Progenitor cell of endocrine pancreas (in vitro differentiated cells): ENCODE measurements at places on chromosomes 12 and 14. TPM values are rescaled to one million over a fixed set of nuclear protein-coding genes. Genes with fewer than 3 reads are reported as not detected.

The NUAK1 gene
- total RNA-seq, result 7.6 and 9.7 TPM in 2 replicates

The TSPAN11 gene
- total RNA-seq, result 17.5 and 24.1 TPM in 2 replicates

The SETD1B gene
- total RNA-seq, result 27.2 and 28.6 TPM in 2 replicates

The LRRC9 gene
- total RNA-seq, result 3.2 and 3.7 TPM in 2 replicates

The MFAP5 gene
- not detected in 2 replicates for total RNA-seq

The KRT77 gene
- total RNA-seq, result not detected in 2 replicates

The HECTD1 gene
- 154 and 163 TPM in 2 replicates for total RNA-seq

The SLC4A8 gene
- 10.6 and 11.8 TPM in 2 replicates for total RNA-seq

The KLRC4 gene
- not detected in 2 replicates for total RNA-seq

The TRIM9 gene
- total RNA-seq, result 1.7 and 2.6 TPM in 2 replicates

The IL31 gene
- not detected in 2 replicates for total RNA-seq

The FOXG1 gene
- 1.2 and 1.4 TPM in 2 replicates for total RNA-seq

The LYZ gene
- 8.8 and 11.1 TPM in 2 replicates for total RNA-seq

The NAA25 gene
- total RNA-seq, result 34.0 and 34.5 TPM in 2 replicates

The SLC24A4 gene
- not detected in 2 replicates for total RNA-seq

The GLIPR1 gene
- total RNA-seq, result 0.22 and 0.33 TPM in 2 replicates

The LIN7A gene
- 7.1 and 8.2 TPM in 2 replicates for total RNA-seq

The TAS2R8 gene
- 0.24 TPM in 1 of 2 replicates, not detected in the other for total RNA-seq

The RNASE7 gene
- total RNA-seq, result not detected in 2 replicates

The MIP gene
- total RNA-seq, result not detected in 2 replicates
